ENCODE measurements at places on chromosomes 16 and 17.
A peak's percentile ranks its signal among the peaks of the same experiment; 100 is the strongest.

DNA sequence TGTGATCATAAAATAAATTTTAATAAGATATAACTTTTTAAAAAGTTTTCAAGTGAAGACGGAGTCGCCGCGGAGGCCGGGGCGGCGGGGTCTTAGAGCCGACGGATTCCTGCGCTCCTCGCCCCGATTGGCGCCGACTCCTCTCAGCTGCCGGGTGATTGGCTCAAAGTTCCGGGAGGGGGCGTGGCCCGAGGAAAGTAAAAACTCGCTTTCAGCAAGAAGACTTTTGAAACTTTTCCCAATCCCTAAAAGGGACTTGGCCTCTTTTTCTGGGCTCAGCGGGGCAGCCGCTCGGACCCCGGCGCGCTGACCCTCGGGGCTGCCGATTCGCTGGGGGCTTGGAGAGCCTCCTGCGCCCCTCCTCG is at the start of gene FOXC2:
FOXC2 (plus strand) TSS at position 229 of the 365 bp plus-strand sequence. CDS start 507 bp downstream, outside the sequence.
- peak; percentile 94 for DNase-seq

GRCh38 chr17:5225668-5226457 is 8.8 kb downstream of the SCIMP start:
- DNase-seq, result no peak

DNA sequence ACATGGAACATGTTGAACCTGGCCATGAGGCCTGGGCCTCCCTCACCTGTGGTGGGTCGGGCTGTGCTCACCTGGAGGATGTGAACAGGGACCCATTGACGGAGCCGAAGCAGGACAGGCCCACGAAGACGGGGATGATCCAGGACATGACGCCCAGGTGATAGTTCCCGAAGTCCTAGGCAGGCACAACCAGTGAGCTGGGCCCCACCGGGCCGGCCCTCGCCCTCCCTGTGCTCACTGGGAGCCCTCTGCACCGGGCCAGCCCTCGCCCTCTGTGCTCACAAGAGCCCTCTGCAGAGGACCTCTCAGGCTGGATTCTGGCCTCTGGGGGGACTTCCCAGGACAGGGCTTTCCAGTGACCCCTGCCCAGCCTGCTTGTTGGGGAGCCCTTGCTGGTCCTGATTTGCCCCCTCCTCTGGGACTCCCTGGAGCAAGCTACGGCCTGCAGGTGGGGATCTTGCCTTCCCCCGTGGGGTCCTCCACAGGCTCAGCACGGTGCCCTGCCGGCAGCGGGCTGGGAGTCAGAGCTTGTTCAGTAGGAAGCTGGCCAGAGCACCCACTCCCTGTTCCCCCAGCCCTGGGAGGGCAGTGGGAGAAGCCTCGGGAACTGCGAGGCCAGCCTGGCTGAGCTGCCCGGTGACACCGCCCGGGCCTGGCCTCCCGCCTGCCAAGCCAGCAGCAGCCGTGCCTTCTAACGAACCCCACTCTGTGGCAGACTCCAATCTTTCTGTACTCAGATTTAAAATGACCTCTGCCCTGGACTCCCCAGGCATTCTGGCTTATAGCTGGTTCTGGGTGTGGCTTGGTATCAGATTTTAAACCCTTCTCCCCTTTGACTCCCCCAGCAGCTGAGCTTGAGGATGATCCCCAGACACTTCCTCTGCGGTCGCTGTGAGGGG is 30.4 kb downstream of the SLC7A5 start:
- no peak for DNase-seq

DNA sequence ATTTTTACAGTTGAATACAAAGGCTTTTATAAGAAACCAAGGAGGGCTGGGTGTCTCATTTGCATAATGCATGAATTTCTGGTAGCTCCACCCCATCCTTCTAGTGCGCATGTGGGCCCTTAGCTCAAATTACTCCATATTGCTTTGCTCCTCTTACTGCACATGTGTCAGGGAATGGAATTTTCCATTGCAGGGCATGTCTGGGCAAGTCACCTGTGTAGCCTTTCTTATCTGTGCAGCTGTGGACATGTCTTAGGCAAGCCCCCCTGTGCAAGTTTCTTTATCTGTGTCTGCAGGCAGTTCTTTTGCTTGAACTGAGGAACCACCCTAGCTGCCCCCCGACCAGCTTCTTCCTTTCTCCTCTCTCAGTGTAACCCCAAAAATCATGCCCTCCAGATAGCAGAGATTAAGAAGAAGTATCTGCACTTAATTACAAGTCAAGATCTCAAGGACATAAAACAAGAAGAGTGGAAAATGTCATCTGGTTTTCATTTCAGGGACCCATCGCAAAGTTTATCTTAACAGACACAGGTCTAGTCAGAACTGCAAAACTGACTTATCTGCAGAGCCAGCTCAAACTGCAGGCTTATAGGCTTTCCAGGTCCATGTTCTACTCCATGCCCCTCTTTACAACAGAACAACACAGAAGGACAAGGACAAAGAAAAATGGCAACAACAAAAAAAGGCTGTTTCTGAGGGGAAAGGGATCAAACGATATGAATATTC is 137.9 kb upstream of the HS3ST4 start:
- DNase-seq, result no peak

DNA sequence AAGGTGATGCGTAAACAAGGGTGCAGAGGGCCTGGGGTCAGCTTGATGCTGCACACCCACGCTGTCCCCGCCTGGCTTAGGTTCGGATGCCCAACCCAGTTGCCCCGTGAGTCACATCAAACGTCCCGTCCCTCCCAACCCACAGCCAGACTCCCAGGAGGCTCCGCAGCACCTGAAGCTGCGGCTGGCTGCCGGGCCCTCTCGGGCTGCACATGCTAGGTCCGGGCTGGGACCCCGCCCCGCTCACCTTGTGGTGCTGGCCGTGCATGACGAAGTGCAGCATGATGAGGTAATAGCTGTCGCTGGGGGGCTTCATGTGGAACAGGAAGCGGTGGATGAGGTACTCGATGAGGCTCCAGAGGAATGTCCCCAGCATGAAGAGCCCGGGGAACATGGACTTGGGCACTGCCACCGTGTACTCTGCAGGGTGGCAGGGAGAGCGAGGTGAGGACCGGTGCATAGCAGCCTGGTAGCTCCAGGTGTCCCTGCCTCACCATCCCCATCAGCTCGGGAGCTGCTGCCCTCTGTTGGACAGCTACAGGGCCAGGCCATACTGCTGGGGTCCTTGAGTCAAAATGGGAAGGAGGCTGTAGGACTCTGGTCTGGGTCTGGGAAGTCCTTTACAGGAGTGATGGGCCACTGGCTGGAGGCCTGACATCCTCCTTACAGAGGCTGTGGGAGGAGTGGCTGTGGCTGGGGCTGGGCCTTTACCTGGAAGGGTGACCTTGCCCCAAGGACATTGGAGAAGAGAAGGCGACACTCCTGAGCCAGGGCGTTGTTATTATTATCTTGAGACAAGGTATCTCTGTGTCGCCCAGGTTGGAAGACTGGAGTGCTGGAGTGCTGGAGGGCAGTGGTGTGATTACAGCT is 18.3 kb upstream of the MLKL start:
- no peak for DNase-seq

Data from kidney glomerular epithelial cell (primary cell).